NCI-H1930 (cell line): ENCODE measurements at places on chromosomes 3 and 15.

DNA sequence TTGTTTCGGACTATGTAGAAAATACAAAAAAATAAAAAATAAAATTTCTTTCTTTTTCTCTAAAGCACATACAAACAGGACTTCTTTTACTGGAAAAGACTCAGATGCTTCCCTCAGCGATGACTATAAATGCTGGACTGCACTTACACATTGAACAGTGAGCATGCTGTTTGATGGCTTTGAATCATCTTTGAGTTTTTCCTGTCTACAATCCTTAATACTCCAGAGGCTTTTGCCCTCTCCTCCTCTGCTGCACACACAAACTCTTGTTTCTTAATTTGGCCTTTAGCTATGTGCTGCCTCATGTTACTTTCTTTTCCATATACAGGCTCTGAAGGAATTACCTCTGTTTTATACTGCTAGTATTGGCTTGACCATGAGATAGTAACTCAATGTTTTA is 575.1 kb downstream of the EPHA3 start:
- DNase-seq, result no peak

- no peak for DNase-seq
Measured at GRCh38 chr3:50155891-50156290, 767 bp downstream of the SEMA3F start.

GRCh38 chr15:55319537-55320237 is 665 bp downstream of the PIGB start:
- DNase-seq, result no peak

DNA sequence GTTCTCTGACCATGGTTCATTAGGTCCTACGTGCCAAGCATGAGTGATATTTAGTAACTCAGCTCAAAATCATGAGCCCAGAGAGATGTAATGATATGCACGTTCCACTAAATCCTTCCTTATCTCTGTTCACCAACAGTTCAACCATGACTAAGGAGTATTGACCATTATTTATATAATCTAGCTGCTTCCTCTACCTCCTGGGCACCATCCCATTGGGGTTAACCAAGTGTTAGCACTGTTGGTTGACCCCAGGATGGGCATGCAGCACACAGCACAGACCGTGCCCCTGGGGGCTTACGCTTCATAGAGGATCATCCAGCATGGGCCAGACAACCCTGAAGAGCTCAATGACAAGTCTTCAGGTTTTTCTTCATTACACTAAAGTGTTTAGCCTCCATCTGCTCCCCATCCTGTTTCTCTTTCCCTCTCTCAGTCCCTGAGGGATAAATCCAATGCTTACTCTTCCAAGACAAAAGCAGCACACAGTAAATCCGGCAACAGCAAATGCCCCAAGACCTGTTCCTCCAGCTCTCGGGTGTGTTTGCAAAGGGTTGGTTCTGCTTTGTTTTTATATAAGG is 10.4 kb downstream of the FAM174B start:
- no peak for DNase-seq

DNA sequence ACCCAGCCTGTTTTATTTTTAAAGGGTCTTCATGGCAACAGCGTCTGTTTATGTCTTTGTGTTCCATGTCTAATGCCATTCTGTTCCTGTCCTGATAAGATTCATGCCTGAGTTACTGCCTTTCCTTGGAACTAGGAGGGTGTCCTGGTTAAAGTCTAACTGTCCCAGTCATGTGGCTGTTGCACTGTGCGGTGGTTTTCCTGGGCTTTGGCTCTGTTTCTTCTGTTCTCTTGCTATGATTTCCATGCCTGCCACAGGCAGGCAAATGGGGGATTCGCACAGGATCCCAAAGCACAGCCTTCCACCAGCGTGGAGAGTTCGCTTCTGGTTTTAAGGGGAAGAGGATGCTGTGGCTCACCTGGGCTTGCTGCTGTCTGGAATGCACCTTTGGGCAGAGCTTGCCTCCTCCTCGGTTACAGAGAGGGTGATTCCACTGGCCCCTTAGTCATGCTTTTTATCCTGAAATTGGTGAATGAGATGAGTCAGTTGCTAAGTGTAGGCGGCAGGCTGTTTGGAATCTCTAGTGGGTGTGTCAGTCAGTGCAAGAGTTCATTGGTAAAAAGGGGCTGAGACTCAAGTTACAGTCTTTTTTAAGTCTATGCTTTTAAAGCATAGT is 86.8 kb downstream of the CCK start:
- no peak for DNase-seq

- no peak for DNase-seq
Measured at GRCh38 chr15:28098360-28098765, 752 bp downstream of the OCA2 start.
